Stimulated activated effector memory CD8-positive, alpha-beta T cell treated with anti-CD3 and anti-CD28 coated beads, Interleukin-12 subunit alpha, Interleukin-12 subunit beta, amount 100 ng/mL, for 72 hours (primary cell): ENCODE measurements at places on chromosomes 7 and 10.

- DNase-seq: no peak
These were observed 72.1 kb downstream of the PTPRZ1 start for GRCh38 chr7:121945066-121945465.

DNA sequence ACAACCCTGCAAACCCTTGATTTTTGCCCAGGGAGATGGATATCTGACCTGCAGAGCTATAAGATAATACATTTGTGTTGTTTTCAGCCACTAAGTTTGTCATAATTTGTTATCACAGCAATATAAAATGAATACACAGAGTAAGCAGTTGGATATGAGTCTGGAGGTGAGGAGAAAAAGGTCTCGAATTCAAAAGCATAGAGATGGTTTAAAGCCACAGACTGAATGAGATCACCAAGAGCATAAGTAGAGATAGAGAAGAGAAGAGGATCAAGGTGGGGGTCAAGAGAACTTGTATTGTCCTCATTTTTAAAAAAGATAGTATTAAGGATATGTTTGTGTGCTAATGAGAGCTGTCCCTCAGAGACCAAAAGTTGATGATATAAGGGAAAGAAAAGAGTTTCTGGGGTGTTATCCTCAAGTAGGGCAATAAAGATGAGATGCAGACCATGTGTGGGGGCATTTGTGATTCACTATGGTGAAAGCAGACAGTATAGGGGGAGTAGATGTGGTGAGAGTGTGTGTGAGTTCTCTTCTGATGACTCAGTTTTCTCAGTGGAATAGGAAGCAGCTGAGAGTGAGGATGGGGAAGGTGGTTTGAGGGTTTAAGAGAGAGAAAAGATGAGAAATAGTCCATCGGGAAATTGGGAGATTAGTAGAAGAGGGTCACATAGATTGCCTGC lies 25.8 kb upstream of the PCGF5 start:
- peak; percentile 63 for DNase-seq

DNA sequence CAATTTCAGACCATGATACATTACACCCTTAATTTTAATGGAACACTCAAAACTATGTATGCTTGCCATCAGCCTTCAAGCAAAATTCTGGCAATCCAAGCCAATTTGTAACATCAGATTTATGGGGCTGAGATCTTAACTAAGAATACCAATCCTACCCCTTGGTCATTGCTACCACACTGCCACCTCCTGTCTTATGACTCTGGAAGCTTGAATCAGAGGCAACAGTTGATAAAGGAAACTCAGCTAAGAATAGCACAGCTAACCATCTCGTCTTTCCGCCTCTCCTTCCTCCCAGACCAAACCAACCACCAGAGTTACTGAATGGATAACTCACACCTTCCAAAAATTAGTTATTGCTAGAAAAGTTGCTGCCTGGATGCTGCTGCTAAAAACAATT lies 7.4 kb downstream of the IGF2BP3 start:
- peak; percentile 40 for DNase-seq

DNA sequence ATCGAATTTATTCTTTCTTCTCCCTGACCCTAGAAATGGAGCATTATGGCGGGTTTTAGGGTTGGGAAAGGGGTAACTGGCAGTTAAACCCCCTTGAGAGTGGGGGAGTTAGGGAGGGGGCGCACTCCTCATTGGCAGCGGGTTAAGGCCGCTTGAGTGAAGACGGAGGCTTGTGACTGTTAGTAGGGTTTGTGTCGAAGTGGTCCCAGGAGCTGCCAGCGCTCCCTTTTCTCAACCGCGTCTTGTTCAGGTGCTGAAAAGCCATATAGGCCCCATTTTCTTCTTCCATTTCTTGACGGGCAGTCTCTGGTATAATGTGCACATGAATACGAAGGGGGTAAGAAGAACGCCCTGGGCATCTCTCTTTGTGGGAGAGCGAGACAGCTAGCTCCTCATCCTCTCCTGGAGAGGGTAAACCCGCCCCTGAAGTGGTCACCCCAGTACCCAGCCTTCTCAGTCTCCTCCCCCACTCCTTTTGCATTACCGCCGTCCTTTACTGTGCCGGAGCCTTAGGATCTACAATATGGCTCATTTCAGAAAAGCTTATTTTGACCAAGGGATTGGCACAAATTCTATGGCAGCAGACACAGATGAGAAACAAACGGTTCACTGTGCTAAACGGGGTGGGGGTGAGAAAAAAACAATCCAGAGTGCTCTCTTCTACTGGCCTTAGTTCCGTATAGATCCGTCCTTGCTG lies 836 bp downstream of the KMT2E start:
- peak; percentile 83 for DNase-seq

DNA sequence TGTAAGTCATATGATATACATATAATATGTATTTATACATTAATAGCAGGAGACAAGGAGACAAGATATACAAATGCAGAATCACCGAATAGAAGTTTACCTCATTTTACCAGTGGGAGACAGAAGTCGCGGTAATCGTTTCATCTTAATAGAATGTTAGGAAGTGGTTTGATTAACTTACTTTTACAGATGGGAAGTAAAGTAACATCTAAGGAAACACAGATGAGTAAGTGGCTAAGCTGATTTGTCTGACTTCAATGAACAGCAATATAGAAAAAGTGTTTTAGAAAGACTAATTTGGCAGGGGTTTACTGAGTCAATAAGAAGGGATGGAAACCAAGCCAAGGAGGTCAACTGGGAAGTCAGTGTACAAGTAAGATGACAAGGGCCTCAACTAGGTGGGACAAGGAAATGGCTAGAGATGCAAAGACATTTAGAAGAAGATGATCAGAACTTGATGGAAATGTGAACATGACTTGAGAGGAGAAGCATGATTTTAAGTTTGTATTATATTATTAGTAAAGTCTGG lies 36.2 kb upstream of the FAM133B start:
- no peak for DNase-seq

GRCh38 chr7:78020874-78021249 lies 222.3 kb downstream of the PHTF2 start:
- no peak for DNase-seq

GRCh38 chr10:67819768-67820204 lies 18.2 kb downstream of the DNAJC12 start:
- peak; percentile 53 for DNase-seq

GRCh38 chr7:39333701-39334100 lies 232.5 kb upstream of the YAE1 start:
- DNase-seq: no peak

DNA sequence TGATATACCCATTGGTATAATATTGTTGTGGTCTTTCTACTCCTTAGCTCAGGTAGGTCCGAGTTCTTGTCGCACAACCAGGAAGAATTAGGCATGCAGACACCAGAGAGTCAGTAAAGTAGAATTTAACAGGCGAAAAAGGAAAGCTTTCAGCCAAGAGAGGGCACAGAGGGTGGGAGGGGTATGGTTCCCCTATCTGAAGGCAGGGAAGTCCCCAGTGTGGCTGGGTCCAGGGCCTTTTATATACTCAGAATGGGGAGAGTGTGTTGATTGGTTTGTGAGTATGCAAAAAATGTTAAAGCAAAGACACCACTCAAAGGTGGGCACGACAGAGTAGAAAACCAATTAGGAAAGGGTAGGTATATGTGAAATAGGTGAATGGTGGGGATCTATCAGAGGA lies 53.9 kb downstream of the IMMP2L start:
- DNase-seq: no peak

GRCh38 chr7:155256081-155256760 lies 41.5 kb upstream of the INSIG1 start:
- no peak for DNase-seq

DNA sequence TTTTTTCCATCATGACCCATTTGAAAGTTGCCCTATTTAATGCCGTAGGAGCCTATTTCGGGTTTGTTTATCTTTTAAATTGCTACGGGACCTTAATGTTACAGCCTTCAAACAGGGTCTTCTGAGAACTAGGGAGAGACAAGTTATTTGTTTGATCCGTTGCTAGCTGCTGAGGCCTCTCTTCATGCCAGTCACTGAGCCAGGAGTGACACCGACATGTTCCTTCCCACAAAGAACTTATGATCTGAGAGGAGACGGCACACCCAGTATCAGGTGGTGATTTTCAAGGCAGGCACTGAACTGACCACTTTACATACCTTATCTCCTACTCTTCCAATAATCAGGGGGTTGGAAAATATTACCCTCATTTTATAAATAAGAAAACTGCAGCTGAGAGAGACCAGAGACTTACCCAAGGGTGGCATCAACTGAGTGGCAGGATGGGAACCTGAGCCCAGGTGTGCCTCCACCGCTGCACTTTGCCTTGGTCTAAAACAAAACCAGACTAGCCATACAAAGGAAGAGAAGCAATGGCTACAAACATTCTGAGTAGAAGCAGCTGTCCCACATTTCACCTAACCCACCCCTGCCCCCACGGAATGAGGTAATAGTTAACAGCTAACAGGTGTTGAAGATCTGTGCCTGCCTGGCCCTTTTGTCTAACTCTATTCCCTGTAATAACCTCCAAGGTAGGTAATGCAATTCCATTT lies 40.5 kb downstream of the PPP1R3C start:
- no peak for DNase-seq

GRCh38 chr10:32084185-32084851 lies 28.1 kb upstream of the KIF5B start:
- no peak for DNase-seq

DNA sequence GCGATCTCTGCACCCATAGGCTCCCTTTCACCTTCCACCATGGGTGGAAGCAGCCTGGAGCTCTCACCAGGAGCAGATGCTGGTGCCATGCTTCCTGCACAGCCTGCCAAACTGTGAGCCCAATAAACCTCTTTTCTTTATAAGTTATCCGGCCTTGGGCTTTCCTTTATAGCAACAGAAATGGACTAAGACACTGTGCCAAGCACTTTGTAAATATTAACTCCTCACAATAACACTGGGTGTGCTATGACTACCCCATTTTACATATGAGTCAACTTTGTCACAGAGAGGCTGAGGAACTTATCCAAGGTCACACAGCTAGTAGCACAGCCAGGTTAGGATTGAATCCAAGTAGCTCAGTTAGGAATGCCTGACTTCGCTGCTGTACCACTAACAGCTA lies 79.7 kb upstream of the KCNMA1 start:
- no peak for DNase-seq

DNA sequence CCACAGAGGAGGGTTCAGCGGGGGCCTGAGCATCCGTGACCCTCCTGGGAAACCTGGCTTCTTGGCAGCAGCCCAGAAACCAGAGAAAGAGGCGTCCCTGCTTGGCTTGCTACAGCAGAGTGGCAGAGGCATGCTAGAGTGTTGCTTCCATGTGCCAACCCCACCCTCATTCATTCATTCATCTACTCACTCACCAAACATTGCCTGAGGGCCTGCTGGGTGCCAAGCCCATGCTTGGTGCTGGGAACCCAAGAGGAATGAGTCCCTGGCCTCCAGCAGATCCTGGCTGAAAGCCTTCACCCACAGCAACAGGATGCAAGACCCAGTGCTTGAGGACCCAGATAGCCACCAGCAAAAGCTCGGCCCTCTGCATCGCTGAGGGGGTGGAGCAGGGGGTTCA lies 129.0 kb downstream of the CDH23 start:
- no peak for DNase-seq

DNA sequence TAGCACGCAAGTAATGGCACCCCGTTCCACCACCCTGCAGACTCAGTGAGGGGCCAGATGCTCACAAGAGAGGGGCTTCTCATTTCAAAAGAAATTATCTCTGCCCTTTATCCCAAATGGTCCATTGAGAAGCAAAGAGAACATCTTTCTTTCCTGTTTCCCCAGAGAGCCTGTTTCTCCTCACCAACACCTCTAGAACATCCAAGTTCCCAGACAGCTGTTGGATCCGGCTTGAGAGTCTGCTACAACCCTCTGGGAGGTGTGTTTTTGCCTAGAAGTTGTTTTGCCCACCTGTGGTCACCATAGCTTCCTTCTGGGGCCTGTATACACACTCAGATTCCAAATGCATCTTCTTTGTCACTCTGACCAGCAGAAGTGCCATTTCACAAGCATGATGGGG lies 637.4 kb downstream of the LRMDA start:
- DNase-seq: no peak

DNA sequence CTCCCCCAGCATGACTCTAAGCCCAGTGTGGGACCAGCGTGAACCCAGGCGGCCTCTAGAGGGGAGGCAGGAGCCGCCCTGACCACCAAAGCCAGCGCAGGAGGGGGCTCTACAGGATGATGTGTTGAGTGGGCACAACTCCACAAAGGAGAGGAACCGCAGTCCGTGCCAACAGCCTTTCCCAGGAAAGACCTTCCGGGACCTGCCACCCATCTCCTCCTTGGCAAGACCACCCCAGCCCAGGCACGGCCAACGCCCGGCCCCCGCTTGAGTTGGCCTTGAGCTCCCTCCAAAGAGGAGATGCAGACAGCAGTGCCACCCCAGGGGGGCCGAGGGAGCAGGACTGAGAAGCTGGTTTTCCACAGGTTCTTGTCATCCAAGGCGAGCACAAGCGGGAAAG lies 38.9 kb downstream of the PTPRN2 start:
- DNase-seq: no peak

- no peak for DNase-seq
These were observed 29.9 kb upstream of the ZNF273 start for GRCh38 chr7:64873155-64873500.

- no peak for DNase-seq
These were observed 27.3 kb downstream of the PDE1C start for GRCh38 chr7:32042900-32043299.

GRCh38 chr10:47358457-47358856 lies 10.3 kb downstream of the RBP3 start:
- DNase-seq: no peak

- DNase-seq: no peak
These were observed 67.8 kb downstream of the INPP5A start for GRCh38 chr10:132605390-132605789.

- peak; percentile 50 for DNase-seq
These were observed 777 bp downstream of the BICC1 start for GRCh38 chr10:58513188-58514110.

GRCh38 chr10:94366382-94366781 lies 3.6 kb upstream of the NOC3L start:
- DNase-seq: no peak

- DNase-seq: no peak
These were observed 460.1 kb downstream of the MAGI2 start for GRCh38 chr7:78993341-78993740.

DNA sequence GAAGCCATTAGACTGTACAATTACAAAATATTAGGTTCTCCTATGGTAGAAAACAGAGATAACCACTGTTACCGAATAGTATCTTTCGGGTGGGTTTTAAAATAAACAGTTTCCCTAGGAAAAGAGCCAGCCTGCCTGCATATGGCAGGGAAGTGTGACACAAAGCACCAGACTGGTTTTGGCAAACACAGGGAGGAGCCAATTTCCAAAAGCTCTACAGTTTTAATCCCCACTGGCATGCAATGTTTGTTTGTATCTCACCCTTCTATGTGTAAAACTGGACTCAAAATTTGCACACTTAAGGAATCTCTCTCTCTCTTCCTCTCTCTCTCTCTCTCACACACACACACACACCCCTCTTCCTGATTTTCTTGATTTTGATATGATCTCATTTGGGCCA lies 261.7 kb downstream of the ETV1 start:
- no peak for DNase-seq

GRCh38 chr10:80871083-80871482 lies 333.4 kb downstream of the SH2D4B start:
- DNase-seq: no peak

- DNase-seq: peak; percentile 63
These were observed 61.7 kb downstream of the SH2D4B start for GRCh38 chr10:80599424-80599847.

GRCh38 chr7:33837356-33837851 lies 67.9 kb upstream of the BMPER start:
- no peak for DNase-seq
